ENCODE measurements at places on chromosomes 11 and 22.

GRCh38 chr11:44559207-44559939 lies 6.1 kb upstream of the CD82 start:
- no peak for DNase-seq

- no peak for DNase-seq
These were observed 268.1 kb downstream of the BUD13 start for GRCh38 chr11:116504541-116505297.

GRCh38 chr22:50049299-50050195 lies 8.6 kb downstream of the TTLL8 start:
- no peak for DNase-seq

- DNase-seq: no peak
These were observed at the start of gene ASCL2 for GRCh38 chr11:2270322-2271076. TSS of gene ASCL2 (minus strand) at chr11:2270588. CDS start at chr11:2270332, 256 bp downstream.

DNA sequence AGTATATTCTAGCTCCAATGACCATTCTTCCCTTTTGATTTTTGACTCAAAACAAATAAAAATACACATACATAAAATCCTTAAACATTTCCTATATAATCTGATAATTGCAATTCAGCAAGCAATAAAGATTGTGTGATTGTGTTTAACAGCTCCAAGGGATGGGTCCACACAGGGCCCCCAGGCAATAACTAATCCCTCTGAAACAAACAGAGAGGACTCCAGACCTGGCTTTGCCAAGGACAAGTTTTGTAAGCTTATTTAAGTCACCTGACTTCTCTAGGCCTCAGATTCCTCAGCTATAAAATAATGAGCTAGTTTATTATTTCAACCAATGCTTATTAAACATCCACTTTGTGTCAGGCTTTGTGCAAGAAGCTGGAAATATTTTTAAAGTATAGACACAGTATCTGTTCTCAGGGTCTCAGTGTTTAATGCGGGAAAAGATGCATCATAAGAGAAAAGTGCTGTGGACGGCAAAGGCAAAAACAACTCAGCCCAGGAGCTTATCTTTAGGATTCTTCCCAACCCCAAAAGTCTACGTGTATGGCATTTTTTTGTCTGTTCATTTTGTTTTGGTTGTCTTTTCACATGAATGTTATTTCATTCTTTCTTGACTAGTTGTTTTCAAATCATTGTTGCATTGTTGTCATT lies 20.1 kb downstream of the FZD4 start:
- DNase-seq: no peak

DNA sequence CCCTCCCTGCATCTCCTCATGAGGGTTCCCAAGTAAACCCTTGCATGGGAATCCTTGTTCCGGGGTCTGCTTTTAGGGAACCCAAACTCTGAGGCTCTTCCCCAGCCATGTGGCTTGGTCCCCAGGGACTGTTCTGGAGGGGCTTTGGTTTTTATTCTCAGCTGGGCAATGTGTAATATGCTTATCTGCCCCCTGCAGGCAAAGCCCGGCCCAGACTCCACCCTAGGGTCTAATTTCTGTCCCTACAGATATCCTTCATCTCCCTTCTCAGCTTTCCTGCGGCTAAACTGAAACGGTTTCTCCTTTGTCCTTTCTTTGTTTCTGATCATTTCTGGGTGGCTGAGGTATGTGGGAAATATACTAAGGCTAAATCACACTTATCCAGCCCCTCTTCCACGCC lies 37.1 kb downstream of the TST start:
- no peak for DNase-seq

- no peak for DNase-seq
These were observed 304.2 kb upstream of the ZC3H12C start for GRCh38 chr11:109788948-109789490.

All from umbilical cord (tissue), 2 donors.